ENCODE measurements at places on chromosomes 6 and 20. TPM values are rescaled to one million over a fixed set of nuclear protein-coding genes. Genes with fewer than 3 reads are reported as not detected.

BPI gene
- not detected for total RNA-seq

PIM1 gene
- 204 TPM for total RNA-seq

OTOR gene
- total RNA-seq: not detected

PSMB8 gene
- total RNA-seq: 350 TPM

WFDC12 gene
- total RNA-seq: not detected

PPP1R14C gene
- 0.21 TPM for total RNA-seq

LCA5 gene
- 0.15 TPM for total RNA-seq

PI3 gene
- not detected for total RNA-seq

ENTPD6 gene
- 48.5 TPM for total RNA-seq

C6orf52 gene
- 3.7 TPM for total RNA-seq

LY6G5C gene
- 1.8 TPM for total RNA-seq

TRAPPC3L gene
- not detected for total RNA-seq

Data from activated CD4-positive, alpha-beta memory T cell treated with anti-CD3 and anti-CD28 coated beads for 36 hours (primary cell).